ENCODE measurements at places on chromosomes 12 and 14.
A peak's percentile ranks its signal among the peaks of the same experiment; 100 is the strongest.

GRCh38 chr12:92543840-92544239 lies 158.9 kb upstream of the PLEKHG7 start:
- DNase-seq = no peak

DNA sequence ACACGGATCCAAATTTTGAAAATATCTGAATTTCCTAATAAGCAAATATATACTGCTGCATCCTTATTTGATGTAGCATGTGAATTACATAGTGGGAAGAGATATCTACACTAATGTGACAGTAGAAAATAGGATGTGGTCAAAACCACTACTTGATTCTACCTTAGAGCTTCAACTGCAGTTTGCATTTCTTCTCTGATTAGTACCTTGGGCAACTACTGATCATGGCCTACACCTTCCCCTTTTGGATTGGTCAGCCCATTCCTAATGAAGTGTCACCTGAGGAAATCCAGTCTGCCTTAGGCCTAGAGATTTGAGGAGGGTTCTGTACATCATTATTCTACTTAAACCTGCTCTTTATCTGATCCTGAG lies 10.7 kb downstream of the LLPH start:
- DNase-seq = no peak

DNA sequence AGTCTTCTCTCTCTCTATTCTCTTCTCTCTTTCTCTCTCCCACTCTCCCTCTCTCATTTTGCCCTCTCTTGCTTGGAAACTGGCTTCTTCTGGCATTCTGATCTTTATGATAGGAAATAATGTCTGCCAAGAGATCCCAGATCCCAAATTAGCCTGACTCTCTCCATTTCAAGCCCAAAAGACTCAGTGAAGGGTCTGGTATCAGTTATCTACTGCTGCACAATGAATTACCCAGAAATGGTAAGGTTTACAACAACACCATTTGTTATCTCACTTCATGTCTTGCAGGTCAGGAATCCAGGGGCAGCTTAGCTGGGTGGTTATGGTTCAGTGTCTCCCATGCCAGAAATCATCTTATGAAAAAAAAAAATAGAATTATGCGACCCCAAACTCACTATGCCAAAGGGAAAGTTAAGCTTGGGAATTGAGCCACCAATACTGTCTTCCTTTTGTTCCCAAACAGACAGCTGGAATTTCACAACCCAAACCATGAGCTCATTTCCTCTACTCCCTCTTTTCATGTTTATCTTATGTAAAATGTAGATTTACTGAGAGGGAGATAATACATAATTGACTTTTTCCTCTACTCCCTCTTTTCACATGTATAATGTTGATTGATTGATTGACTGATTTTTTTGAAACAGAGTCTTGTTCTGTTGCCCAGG lies 67.8 kb upstream of the FICD start:
- DNase-seq = no peak

DNA sequence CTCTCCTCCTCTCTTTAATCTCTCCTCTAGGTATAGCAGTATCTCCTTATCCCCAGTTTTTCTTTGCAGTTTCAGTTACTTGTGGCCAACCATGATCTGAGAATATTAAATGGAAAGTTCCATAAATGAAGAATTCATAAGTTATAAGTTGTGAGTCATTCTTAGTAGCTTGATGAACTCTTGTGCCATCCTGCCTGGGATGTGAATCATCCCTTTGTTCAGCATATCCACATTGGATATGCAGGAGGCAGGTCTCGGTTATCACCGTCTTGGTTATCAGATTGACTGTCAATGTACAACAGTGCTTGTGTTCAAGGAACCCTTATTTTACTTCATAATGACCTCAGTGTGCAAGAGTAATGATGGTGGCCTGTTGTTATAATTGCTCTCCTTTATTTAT lies 134.0 kb downstream of the TMEM117 start:
- DNase-seq = no peak

DNA sequence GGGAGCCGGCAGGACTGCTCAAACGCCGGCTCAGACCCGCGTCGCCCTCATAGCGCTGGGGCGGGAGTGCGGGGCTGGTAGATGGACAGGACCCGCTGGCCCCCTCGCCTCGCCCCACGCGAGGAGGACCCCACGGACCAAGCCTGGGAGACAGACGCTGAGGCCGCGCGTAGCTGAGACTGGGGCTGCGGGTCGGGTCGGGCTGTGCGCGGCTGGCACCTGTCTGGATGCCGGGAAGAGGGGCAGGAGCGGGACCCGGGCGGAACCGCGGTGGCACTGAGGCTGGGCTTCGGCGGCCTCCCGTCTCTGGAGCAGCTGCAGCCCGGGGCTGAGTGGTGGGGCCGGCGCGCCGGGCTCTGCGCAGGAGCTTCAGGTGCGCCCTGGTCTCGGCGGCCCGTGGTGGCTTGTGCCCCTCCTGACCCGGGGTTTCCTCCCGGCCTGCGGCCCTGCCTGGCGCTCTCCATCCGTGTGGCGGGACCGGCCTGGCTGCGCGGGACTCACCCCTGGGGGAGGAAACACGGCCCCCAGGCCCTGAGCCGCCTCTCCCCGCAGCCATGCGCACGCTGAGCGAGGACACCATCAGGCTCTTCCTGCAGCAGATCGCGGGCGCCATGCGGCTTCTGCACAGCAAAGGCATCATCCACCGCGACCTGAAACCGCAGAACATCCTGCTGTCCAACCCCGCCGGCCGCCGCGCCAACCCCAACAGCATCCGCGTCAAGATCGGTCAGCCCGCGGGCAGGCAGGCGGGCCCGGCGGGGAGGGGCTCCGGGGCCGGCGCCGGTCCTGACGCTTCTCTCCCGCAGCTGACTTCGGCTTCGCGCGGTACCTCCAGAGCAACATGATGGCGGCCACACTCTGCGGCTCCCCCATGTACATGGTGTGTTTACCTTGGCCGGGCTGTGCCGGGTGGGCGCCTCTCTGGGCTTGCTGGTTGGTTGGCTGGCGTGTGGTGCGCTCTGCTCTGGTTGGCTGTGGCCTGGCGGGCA lies 14.0 kb downstream of the ULK1 start:
- DNase-seq = no peak

GRCh38 chr14:49770212-49770817 lies 2.4 kb downstream of the KLHDC2 start:
- DNase-seq = no peak

DNA sequence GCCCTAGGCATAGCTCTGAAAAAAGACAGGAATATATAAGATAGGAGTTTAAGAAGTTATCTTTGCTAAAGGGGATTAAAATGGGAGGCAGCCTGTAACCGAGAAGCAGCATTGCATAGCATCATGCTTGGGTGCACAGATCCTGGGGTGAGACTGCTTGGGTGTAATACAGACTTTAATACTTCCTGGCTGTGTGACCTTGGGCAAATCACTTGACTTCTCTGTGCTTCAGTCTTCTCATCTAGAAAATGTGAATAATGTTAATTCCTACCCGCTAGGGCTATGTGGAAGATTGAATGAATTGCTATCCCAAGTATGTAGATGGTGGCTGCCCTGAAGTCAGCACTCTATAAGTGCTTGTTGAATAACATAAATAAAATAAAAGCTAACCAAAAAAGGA lies 204.5 kb downstream of the TMEM132C start:
- no peak for DNase-seq

- DNase-seq = no peak
Measured at GRCh38 chr14:99685596-99685995, 1.5 kb downstream of the CYP46A1 start.

DNA sequence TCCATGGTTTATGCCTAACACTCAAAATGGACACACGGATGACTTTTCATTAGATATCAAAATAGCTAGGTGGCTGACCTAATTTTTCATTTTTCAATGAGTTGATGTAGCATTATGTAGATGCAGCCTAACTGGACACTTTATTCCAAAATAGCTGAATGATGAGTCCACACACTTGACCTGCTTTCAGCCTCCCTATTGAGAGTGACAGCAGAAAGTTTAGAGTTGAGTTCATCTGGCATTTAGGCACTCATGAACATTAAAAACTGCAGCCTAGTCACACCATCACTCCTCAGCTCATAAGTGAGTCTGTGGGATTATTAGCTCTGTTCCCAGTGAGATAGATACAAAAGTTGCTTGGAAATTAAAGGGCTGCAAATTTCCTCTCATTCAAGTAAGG lies 307.3 kb upstream of the PRKD1 start:
- DNase-seq = no peak

GRCh38 chr12:16327963-16328362 lies 19.5 kb upstream of the MGST1 start:
- no peak for DNase-seq

DNA sequence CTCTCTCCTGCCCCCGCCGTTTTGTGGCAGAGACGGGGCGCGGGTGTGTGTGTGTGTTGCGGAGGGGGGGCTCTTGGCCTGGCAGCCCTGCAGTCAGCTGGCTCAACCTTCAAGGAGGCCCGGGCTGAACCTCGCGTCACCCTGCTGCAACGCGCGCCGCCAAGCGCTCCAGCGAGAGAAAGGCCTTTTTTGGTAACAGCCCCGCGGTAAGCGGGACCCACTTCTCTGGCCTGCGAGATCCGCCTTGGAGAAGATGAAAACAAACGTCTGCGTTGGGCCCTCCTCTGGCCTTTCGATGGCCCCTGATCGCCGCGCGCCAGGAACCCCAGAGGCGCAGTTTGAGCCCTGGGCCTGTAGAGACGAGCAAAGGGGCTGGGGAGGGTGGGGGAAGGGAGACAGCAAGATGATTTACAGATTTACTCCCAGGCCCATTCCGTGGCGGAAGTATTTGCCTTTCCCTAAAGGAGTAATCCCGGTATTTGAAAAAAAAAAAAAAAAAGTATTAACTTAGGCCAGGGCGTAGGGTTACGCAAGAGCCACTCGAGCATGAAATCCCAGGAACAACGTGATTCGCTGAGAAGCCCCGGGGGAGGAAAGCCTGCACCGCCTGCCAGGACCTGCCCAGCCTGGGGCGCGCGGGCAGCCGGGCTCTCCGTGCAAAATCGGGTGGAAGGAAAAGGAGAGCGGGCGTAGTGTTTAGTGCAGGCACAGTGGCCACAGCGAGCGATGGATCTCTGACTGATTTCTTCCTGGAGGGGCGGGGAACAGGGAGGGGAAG lies 4.5 kb upstream of the IRF2BPL start:
- peak; percentile 94 for DNase-seq

DNA sequence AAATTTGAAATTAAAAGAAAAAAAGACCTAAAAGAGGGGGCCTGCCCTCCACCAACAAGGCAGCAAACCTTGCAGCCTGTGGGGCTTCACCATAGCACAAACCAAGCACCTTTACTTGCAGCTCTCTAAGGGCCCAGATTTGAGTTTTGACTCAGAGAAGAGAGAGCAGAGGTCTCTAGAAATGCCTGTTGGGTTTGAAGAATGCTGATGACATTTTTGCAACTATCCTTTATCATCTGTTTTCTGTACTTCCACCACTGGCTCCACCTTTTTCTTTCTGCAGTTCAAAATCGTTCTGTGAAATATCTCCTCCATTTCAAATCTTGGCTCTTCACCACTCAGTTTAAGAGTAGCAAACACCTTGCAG lies 83.8 kb upstream of the HMGA2 start:
- no peak for DNase-seq

GRCh38 chr14:69553252-69553651 lies 21.4 kb downstream of the CCDC177 start:
- no peak for DNase-seq

DNA sequence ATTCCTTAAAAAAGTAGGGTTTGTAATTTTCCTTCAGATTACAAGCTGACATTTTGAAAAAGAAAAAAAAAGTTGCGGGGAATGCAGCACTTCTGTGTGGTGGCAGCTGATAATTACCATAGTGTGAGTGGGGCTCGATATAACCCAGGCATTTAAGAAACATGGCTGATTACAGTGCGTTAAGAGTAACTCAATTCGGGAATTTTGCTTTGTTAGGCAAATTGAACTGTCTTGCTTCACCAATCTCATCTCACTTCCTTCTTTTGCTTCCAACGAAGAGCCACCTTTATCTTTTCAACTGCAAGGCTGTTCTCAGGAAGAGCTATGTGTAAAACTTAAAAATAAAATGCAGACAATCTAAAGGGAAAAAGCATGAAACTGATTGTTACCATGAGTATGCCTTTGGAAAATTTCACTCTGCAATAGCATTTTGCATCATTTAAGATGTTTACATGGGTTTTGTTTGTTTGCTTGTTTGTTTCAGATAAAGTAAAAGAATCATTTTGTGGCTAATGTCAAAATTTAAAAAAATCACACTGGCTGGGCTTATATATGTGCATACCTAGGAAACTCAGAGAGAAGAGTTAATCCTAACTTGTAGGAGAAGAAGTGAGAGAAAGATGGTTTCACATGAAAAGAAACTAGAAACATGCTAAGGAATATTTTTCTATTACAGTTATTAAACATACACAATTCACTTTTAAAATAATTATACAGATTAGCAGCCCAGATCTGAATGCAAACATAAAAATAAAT lies 295.9 kb upstream of the ATP2B1 start:
- DNase-seq = no peak

DNA sequence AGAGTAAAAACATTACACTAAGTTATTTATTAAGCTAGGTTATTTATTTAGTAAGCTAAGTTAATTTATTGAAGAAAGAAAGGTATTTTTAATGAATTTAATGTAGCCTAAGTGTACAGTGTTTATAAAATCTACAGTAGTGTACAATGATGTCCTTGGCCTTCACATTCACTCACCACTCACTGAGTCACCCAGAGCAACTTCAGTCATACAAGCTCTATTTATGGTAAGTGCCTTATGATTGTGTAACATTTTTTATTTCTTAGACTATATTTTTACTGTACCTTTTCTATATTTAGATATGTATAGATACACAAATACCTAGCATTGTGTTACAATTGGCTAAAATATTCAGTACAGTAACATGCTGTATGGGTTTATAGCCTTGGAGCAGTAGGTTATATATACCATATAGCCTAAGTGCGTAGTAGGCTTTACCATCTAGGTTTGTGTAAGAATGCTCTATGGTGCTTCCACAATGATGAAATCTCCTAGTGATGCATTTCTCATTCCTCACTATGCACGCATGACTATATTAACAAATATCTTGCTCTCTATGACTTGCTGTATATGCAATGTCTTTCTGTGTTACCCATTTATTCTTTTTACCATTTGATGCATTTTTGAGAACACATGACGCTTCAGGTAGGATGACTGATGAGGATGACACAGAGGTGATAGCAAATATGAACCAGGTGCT lies 309.6 kb upstream of the ATXN7L3B start:
- no peak for DNase-seq

DNA sequence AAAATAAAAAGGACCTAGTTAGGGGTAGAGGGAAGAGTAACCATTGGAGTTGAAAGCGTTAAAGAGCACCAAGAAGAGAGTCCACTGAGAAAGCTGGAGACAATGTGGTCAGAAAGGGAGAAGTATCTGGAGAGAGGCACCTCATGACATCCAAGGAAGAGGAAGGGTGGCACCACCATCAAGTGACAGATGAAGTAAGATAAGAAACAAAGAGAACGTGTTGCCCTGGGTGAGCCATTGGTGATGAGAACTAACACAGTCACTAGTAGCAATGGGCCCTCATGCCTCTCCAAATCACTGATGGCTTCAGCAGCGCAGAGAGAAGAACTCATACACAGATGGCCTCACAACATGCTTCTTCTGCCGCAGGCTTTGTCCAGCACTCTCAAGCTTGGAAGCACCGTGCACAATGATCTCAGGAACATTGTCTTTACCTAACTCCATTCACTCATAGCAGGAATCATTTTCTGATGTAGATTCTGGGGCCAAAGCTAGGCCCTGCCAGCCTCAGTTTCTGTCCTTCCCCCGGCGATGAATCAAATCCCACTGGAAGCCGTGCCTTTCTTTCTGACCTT lies 252.9 kb downstream of the DPF3 start:
- DNase-seq = no peak

Data from NCI-H1048 (cell line).